Left lung (tissue), 14 donors: ENCODE measurements at places on chromosomes 3 and 15. TPM values are rescaled to one million over a fixed set of nuclear protein-coding genes. Genes with fewer than 3 reads are reported as not detected.
A peak's percentile ranks its signal among the peaks of the same experiment; 100 is the strongest.

DNAJA4 gene
- total RNA-seq: 17.2 TPM

LEKR1 gene
- 0.76 TPM for total RNA-seq

FAM107A gene
- 9.2 TPM for total RNA-seq

DNA sequence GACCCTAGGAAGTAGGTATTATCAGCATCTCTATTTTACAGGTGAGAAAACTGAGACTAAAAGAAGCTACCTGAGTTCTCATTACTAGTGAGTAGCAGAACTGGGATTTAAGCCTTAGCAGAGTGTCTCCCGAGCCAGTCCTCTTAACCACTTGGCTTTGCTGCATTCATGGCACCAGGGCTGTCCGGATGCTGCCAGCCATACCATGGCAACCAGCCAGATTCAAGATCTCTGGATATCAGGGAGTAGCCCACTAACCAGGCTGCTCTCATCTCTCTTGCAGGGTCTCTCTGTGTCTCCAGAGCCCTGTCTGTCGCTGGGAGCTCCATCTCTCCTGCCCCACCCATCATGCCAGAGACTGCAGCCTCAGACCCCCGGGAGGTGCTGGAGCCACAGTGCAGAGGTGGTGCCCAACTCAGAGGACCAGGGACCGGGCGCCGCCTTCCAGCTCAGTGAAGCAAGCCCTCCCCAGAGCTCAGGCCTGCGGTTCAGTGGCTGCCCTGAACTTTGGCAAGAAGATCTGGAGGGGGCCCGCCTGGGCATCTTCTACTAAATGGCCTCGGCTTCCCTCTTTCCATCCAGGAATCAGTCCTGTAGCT is 1.7 kb downstream of the MESP2 start:
- no peak for DNase-seq

DNA sequence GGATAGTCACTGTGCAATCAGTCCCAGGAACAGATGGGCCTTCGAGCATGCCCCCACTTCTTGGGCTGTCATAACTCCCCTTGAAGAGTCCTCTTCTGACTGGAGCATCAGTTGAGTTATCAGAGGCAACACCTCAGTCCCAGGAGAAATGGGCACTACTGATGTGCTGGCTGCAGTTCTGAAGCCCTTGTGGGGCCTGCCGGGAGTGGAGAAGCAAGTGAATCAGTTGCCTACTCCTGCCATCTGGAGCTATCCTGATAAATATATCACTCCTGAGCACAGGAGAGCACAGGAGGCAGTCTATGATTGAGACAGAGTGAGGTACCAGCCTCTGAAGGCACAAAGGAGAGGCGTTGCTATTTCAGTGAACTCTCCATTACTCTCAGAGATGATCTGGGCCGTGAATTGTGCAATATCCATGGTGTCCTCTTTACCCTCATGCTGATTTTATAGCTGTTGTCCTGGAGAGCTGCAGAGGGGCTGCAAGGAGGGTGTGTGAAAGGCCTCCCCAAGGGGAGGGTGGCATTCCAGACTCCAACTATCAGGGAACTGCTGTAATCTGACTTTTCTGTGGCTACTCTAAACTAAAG is 344.2 kb upstream of the ROPN1 start:
- DNase-seq: no peak

DNA sequence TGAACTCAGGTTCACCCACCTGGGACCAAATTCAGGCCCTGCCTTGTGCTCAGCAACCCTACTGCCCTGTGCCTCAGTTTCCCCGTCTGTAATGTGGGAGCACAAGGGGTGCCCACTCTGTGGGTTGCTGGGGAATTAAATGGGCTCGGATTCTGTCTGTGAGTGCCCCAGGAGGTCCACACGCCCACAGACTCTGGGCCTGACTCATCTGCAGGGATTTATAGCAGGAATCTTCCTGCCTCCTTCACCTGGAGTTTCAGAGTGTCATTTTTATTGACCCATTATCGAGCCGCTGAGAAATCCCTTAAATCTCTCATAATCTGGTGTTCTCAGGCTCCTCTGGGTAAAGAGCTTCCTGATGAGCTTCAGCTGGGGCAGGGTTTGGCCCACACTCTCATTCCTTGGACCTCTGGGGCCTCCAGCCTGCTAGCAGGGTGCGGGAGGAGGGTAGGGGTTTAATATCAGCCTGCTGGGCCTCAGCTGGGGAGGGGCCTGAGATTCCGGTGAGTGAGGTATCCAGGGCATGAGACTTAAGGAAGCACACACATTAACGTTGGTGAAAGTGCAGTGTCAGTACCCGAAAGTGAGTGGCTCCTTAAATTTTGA is 16.4 kb downstream of the C3orf18 start:
- DNase-seq: peak; percentile 36

DNA sequence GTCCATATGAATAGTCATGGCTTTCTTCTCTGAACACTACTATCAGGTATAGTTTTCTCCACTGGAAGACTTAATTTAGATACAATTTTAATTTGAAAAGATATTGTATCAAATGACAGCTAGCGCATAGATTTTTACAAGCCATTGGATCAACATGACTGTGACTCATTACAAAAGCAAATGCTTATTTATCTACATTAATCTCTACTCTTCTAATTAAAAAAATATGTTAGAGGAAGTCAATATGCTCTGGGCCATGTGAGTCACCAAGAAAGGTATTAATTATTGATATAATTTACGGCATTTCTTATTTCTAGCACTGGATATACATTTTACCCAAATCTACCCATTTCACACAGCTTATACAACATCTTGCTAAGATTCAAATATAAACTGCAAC is 800.3 kb upstream of the GBE1 start:
- DNase-seq: no peak

GRCh38 chr15:60661080-60661645 is 182.2 kb upstream of the ICE2 start:
- no peak for DNase-seq

DNA sequence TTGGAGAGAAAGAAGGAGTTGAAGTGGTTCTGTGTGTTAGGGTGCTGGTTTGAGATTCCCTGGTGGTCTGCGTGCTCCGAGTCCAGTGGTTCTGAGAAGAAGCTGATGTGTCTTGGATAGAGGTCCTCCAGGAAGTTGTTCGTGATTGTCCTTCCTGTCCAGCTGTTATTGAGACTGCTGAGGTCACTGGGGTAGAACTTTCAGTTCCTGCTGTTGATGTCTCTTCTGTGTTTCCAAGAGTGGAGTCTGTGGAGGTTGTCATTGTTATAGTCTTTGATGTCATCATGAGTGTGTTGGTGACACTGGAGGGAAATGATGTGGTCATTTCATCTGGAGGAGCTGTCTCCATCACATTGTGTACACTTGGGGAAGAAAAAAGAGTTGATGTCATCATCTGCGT is 20.8 kb downstream of the MUC4 start:
- no peak for DNase-seq

OR5H6 gene
- not detected for total RNA-seq

DNA sequence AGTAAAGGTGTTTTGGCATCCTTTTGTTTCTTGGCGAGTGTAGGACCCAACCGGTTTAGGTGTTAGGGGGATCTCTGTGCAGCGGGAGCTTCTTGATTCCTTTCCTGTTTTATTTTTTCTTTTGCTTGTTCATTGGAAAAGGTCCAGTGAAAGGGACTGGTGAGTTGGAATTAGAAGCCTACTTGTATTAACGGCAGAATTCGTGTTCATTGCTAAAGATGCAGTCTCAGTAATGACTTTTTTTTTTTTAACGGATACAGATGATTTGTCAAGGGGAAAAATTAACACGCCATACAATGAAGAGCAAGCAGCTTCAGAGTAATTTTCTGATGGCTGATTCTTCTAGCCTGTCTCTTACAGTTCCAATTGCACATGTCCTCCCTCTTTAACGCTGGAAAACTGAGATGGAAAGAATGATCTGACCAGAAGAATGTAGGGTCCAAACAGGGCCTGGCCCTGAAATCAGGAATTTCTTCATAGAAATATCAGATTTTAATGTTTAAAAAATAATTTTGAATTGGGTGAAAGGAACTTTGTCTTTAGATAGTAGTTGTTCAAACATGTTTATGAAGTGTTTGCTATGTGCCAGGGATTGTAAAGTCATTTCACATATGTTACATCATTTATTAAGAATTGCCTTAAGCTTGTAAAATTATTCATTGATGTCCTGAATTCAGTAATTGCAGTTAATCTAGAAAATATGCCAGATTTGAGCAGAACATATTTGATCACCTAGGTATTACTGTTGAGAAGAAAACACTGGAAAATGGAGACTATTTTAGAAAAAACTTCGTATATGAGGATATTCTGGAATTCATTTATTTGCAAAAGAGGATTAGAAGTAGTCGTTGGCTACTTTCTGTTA is 1.4 kb downstream of the MAPK6 start:
- no peak for DNase-seq

DNA sequence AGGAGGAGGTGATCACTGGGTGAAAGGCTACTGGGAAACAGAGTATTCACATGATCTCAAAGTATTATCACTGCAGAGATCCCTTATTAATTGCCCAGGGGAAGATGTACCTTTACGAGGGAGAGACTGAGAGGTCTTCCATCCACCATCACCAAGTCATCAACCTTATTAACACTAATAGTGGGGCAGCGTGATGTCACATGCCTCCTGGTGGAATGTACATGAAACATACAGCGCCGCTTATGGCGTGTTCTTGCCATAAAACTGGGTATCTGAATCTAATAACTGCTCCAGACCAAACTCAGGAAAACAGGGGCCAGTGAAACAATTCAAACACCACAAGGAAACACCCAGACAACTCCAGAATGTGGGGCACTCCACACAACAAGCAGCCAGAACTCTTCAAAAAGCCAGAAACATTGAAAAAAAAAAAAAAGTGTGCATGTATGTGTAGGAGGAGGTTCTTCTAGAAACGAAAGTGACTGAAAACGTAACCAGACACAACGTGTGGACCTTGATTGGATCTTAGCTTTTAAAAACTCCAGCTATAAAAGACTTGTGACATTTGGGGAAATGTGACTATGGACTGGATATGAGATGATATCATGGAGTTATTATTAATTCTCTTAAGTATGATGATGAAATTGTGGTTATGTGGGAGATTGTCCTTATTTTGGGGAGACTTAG is 4.6 kb downstream of the STIMATE start:
- DNase-seq: no peak

DNA sequence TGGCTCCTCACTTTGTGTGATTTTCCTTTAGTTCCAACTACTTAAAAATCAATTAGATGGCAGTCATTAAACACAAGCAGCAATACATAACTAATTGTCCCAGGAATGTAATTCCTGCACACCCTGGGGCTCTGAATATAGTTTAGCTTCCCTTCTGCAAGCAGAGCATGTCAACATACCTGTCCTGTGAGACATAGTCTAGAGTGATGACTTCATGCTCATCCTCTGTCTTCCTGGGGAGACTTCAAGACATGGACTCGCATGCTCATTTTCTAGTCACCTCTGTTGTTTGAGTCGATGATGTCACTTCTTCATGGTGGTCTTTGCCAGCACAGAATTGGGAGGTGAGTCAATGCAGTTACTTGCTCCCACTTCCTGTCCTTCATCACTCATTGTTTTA is 15.7 kb downstream of the C3orf52 start:
- DNase-seq: no peak

- DNase-seq: no peak
Measured at GRCh38 chr3:47394140-47394870, 13.5 kb downstream of the PTPN23 start.

- DNase-seq: no peak
Measured at GRCh38 chr15:43518197-43518761, 871 bp downstream of the MAP1A start.

- DNase-seq: peak; percentile 44
Measured at GRCh38 chr3:122577409-122578031, at the start of gene PARP15. Gene PARP15 (plus strand): TSS chr3:122577650. CDS start chr3:122577668, 18 bp downstream.

GRCh38 chr3:39148435-39149058 is 4.8 kb downstream of the CSRNP1 start:
- no peak for DNase-seq

CPN2 gene
- not detected for total RNA-seq

DNA sequence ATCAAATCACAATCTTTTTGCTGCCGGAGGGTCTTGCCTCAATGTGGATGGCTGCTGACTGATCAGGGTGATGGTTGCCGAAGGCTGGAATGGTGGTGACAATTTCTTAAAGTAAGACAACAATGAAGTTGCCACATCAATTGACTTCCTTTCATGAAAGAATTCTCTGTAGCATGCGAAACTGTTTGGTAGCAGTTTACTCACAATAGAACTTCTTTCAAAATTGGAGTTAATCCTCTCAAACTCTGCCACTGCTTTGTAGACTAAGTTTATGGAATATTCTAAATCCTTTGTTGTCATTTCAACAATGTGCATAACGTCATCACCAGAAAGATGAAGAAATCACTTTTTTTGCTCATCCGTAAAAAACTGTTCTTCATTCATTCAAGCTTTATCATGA is 65.8 kb downstream of the B3GNT5 start:
- no peak for DNase-seq

HIGD1A gene
- 95.2 TPM for total RNA-seq
